ENCODE measurements at places on chromosomes 6 and 20.

DNA sequence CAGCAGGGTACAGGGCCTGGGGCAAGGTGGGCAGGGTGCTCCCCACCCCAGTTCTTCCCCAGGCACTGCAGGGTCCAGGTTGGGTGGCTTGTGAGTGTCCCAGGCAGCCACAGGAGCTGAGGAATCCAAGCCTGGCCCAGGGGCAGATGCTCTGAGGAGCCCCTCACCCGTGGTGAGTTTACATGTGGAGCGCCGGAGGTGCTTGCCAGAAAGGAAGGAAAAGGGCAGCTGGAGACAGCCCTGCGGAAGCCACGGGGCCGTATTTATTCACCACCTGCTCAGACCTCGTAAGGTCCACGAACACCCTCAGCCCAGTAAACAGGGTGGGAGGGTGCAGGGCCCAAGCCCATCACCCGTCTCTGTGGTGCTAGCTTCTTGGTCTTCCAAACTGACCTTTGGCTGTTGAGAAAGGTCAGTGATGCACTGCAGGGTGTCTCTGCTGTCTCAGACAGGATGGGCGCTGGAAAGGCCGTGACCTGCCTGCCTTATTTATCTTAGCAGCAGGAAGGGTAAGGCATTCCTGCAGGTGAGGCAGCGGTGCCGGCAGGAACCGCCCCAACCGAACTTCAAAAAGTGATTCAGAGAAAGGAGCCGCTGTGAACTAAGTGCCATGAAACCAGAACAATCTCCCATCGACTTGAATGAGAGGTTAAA is 4.0 kb upstream of the FRMD1 start:
- DNase-seq, result no peak

- DNase-seq, result no peak
Measured at GRCh38 chr20:11719153-11719552, 198.5 kb upstream of the BTBD3 start.

- DNase-seq, result no peak
Measured at GRCh38 chr6:139653111-139653510, 278.7 kb upstream of the CITED2 start.

DNA sequence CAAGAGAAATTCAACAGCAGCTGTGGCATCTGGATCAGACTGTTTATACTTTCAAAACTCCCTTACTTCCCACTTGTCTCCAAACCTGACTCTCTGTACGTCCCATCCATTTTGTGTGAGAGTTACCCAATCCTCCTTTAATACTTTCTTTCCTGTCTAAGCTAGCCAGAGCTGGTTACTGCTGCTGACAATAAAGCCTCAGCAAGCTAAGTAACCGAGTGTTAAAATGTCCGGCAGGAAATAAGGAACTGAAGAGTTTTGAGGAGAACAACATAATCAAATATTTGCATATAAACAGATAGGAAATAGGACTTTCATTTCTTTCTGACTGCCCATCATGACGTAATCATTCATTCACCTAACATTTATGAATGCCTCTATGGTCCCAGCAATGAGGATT is 11.6 kb downstream of the TMEM30A start:
- DNase-seq, result peak; percentile 55

DNA sequence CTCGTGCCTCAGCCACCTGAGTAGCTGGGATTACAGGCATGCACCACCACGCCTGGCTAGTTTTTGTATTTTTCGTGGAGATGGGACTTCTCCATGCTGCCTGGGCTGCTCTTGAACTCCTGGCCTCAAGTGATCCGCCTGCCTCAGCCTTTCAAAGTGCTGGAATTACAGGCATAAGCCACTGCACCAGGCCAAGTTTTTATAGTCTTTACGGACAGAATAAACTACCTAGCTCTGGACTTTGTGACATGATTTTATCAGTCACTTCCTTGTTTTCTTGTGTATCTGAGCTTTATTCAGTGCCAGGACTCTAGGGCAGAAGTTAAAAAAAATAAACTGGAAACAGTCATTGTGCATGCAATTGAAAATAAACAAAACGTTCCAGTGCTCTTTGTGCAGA is 46.7 kb upstream of the RALGAPA2 start:
- DNase-seq, result no peak

GRCh38 chr6:132830334-132830751 is 16.0 kb downstream of the RPS12 start:
- no peak for DNase-seq

DNA sequence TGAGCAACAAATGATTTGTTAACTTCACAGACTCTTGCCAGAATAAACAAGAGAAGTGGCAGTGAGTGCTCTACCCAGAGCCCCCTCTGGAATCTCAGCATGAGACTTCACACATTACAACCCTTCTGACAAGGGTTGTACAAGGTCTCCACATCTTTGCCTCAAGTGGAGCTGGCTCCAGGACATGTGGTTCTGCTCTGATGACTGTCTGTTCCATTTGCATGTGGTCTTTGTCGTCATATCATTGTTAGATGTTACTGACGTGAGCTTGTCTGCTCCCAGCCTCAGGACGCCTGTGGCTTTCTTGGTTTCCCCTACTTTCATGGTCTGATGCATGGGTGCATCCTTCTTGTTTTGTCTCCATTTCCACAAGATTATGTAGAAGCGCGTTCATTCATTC is 115.0 kb downstream of the SLC24A3 start:
- DNase-seq, result no peak

- no peak for DNase-seq
Measured at GRCh38 chr20:61917474-61918145, 148.1 kb downstream of the TAF4 start.

DNA sequence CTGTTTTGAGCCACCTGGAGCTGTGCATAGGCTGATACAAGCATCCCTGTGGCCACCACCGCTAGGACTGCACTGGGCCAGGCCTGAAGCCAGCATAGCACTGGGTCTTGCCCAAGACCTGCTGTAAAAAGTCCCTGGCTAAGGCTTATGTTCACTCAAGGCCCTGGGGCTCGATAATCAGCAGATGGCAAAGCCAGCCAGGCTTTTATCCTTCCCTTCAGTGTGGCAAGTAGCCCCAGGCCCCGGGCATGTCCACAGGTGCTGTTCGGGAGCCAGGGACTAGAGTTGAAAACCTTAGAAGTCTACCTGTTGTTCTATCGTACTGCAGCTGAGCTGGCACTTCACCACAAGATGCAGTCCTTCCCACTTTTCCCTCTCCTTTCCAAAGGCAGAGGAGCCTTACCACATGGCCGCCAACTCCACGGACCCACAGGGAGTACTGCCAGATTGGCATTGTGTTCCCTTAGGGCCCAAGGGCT is 226.4 kb upstream of the ZNF217 start:
- no peak for DNase-seq

- DNase-seq, result no peak
Measured at GRCh38 chr20:21767739-21768223, 62.3 kb downstream of the PAX1 start.

DNA sequence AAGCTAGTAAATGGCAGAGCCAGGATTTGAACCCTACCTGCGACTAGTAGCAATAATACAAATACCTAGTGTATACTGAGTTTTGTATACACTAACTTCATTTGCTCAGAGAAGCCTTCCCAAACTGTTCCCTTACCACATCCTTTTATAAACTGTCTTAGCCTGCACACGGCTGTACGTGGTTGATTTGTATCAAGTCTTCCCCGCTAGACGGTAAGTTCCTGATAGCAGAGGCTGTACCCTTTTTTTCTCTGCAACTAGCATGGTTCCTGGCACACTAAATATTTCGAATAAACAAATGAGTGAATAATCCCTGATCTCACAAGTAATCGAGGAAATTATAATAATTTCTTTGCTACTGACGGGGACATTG is 636 bp downstream of the RTF2 start:
- DNase-seq, result no peak

DNA sequence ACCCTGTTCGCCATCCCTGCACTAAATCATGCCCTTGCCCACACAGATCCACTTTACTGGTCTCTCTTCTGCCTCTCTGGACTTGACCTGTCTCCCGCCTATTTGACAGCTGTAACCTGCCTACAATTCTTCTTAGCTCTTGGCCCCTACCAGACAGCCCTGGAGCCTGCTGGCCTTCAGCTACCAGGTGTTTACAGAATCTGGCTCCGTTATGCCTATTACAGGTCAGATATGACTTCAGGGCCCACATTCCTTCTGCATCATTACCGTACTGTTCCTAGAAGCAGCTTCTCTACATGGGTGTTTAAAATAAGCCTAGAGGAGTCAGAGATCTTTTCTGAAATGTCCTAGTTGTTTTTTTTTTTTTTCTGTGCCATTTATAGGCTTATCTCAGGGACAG is 45.4 kb upstream of the CCN6 start:
- no peak for DNase-seq

GRCh38 chr6:93759190-93759589 is 339.8 kb upstream of the EPHA7 start:
- DNase-seq, result no peak

- no peak for DNase-seq
Measured at GRCh38 chr6:96611342-96611991, 48.5 kb downstream of the FHL5 start.

- DNase-seq, result peak; percentile 54
Measured at GRCh38 chr6:18823782-18824386, 436.7 kb downstream of the RNF144B start.

DNA sequence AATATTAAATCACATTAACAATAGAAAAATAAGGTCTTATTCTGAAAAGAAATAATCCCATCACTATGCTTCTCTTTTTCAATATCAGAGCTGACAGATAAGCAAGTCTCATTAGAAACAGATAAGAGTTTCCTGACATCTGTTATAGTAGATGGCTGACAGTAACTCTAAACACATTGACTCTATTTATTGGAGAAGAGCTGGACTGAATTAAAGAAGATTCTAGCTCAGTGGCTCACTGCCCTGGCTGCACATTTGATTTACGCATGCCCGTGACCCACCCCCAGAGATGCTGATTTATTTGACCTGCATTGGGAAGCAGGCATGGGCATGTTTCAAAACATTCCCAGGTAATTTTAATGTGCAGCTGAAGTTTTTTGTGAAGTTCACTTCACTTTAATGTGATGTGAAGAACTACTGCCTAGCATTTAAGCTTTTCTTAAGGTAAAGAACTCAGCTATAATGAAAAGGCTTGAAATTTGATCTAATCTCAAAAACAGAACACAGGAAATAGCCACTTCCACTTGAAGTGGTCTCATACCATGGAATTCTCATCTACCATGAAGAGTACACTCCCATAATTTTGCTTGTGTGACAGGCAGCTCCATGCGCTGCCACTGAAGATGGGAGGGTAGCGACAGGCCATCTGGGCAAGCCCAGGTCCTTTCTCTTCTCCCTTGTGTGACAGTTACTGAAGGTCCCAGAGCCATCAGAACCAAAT is 162.3 kb downstream of the TPBG start:
- DNase-seq, result no peak

DNA sequence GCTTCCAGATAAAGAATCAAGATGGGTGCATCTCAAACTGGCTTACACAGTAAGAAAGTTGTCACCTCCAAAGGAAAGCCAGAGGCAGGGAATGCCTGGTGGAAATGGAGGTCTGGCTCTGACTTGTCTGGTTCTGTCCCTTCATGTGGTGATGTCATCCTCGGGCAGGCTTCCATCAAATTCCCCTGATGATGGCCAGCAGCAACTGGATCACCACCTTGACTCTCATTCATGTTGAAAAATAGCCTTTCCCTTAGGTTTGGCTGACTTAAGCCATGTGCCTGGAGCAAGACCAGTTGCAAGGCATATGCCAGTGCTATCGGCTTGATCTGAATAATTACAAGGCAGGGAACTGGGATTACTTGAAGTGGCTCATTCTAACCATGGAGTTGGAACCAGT is 28.8 kb downstream of the IMPG1 start:
- no peak for DNase-seq

GRCh38 chr6:26330859-26331217 is 34.2 kb upstream of the BTN3A2 start:
- no peak for DNase-seq

- DNase-seq, result no peak
Measured at GRCh38 chr6:101203664-101204063, 189.8 kb upstream of the GRIK2 start.

- no peak for DNase-seq
Measured at GRCh38 chr6:7922596-7922995, 12.0 kb upstream of the TXNDC5 start.

DNA sequence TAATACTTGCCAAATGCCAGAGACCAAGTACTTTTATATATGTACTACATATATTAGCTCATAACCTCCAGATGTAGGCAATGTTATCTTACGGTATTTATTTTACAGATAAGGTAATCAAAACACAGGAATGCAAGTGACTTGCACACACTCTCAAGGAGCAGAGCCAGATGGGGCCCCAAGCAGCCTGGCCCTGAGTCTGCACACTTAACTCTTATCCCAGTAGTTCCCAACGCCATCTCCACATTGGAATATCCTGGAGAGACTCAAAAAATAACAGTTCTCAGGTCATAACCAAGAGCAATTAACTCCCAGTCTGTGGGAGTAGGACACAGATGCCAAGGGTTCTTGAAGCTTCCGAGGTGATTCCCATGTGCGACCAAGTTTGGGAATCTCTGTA is 398.7 kb downstream of the PHF3 start:
- no peak for DNase-seq

DNA sequence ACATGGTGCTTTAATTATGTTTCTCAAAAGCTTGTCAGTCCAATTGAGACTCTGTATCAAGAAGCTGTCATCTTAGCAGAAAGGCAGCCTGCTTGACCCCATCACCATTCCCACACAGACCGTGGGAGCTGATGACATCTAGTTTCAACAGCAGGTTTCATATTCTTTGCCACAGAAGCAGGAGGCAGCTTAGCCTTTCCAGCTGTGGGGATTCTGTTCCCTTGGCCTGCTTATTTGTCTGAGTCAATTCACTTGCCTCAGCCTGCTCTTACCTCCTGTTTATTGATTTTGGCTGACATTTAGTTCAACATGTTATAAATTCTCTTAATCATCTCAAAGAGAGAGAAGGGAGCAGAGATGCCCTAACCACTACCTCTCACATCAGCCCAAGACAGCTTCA is 527.7 kb downstream of the ADGRB3 start:
- no peak for DNase-seq

DNA sequence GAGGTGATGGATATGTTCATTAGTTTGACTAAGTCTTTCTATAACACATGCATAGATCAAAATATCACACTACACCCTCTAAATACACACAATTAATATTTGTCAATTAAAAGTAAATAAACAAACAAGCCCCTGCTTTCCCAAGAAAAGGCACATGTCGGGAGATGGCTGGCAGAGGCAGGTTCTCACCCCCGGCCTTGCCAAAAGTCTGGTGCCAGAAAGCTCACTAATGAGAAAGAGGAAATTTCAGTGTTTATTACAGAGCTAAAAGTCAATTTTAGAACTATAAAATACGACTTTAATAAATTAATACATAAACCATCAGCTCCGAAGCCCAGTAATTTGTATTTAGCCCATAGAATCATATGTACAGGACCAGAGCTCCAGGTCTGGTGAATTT is 404.7 kb downstream of the PTPRT start:
- DNase-seq, result no peak
